ENCODE measurements at places on chromosomes 5 and 9.

GRCh38 chr5:96648593-96648992, 13.6 kb upstream of the CAST start:
- DNase-seq = no peak

DNA sequence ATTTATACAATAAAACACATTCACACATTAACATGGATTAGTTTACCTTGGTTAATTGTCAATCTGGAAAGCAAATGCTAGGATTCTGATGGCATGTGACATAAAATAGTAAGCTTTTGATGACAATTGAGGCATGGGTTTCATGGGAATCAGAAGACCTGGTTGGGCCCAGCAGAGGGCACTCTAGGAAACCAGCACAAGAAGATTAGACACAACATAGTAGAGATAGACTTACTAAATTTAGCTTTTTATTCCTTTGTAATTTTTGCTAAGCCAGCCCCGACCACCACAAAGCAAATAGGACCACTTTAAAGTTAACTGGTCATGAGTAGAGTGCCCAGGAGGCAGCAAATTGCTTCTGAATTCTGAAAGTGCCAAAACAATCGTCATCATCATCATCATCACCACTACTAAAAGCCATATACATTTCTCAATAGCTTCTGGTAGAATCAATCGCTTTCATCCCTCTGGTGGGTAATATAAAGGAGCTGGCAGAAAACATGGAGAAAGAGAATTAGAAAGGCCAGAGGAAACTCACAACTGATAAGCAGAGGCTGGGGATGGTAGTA, 163.2 kb downstream of the ARRDC3 start:
- peak; percentile 34 for DNase-seq

DNA sequence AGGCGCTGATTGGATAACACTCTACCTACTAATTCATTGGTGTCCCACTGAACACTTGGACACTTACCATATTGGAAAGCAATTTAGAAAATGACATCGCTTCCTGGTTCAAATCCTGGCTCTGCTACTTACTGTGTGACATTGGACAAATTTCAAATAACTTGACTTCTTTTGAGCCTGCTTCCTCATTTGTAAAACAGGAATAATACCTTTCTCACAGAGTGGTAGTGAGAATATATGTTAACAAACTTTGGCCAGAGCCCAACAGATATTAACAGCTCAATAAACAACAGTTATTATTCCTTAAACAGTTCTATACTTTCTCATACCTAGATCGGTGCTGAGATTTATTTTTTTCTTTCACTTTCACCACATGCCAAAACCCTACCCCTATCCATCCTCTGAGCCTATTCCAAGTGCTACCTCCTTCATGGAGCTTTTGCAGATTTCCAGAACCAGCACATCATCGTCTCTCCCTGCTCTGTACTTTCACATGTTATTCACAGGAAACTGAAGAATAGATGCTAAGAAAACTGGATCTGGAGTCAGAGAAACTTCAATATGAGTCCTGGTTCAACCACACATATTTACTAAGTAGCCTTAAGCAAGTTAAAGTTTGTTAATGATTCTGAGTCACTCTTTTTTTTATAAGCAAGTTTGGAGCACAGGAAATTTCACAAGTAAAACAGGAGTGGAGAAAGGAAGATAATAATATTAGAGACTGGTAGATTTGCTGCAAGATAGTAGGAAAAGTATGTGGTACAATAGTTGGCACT, 92.3 kb downstream of the STRBP start:
- DNase-seq = no peak

- DNase-seq = no peak
Observed at GRCh38 chr9:60545878-60546385, 368.3 kb upstream of the SPATA31A5 start.

GRCh38 chr5:59276325-59276675, 617.2 kb downstream of the PDE4D start:
- DNase-seq = no peak

DNA sequence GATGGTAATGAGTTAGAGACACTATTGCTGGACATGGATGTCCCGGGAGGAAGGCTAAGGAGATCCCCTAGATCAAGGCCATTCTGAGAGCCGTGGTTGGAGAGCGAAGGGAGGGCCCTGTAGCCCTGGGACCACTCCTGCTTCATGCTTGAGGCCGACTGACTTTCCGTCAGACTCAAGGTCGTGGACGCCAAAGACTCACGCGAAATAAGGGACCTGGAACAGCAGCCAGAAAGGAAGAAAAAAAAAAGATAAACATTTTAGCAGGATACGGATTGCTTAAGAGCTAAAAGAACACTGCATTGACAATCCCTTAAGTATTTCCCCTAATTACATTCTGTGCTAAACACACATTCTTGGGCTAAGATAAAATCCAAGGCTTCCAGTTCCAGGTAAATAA, 181.2 kb downstream of the GLIS3 start:
- no peak for DNase-seq

DNA sequence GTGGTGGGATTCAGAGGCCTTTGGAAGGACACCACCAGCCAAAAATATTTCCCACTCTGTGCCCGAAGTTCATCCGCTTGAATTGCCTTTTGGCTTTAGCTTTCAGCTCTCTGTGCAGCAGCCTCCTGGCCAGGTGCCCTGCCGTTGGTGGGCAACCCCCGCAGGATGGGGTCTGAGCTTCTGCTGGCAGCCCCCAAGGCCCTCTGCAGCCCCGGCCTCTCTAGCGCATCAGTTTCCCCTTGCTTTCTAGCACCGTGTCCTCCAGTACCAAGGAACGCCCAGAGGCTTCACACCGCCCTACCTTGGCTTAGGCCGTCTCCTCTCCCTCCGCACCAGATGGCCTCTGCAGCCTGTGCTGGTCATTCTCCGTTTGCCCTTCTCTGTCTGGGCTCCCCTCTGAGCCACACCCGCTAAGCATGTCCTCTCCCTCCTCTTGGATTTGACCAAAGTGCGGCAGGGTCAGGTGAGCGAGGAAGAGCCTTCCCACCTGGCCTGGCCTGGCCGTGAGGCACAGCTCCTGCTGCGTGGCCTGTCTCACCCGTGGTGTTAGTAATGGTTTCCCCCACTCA, 4.2 kb upstream of the TSC1 start:
- DNase-seq = no peak

DNA sequence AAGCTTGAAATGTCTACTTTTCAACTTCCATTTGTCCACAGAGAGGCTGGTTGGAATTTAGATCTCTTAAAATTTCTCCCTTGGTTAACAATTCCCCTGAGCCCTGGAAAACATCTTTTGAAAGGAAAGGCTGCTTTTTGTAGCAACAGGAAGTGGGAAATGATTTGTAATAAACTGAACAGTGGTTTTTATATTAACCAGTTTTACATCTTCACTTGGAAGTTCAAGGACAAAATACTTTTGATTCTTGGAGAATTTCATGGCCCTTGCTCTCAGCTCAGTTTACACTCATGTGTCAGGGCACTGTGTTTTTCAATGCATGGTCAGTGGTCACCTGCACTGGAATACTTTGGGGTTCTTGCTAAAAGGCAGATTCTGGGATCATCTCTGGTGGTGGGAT, 9.9 kb downstream of the MLANA start:
- DNase-seq = no peak

DNA sequence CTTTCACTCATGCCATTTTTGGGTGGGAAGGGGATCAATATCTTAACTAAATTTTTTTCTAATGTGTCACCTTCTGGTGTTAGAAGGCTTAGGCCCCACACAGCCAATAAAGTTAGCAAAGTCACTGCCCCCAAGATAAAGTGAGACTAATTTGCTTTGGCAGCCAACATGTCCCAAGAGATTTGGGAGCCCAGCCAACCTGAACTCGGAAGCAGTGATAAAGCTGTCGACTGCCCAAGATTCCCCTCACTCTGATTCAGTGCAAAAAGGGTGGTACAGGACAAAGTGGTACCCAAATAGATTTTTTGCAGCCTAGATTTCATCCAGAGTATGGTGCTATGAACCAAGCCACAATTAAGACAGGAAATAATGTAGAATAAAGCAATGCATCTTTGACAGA, 572.5 kb upstream of the ARRDC3 start:
- DNase-seq = no peak

- DNase-seq = no peak
Observed at GRCh38 chr5:147949711-147950573, 43.6 kb upstream of the C5orf46 start.

DNA sequence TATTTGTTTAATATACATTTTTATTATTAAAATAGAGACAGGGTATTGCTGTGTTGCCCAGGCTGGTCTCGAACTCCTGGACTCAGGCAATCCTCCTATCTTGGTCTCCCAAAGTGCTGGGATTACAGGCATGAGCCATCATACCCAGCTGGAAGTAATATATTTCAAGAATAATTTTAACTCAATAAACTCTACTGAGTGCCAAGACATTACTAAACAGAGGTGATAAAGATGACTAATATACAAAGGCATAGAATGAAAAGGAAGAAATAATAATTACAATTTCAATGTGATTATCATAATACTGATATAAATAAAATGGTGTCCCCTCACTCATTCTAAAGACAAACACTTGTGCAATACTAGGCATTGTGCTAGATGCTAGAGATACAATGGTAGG, 13.9 kb downstream of the GOLPH3 start:
- DNase-seq = no peak

GRCh38 chr5:172598251-172599203, 42.5 kb upstream of the NEURL1B start:
- no peak for DNase-seq

Data from CD4-positive, alpha-beta T cell (primary cell).